ENCODE measurements at places on chromosomes 2 and 18.

GRCh38 chr2:6590442-6590841 lies 275.3 kb downstream of the CMPK2 start:
- no peak overlapping the region for H3K4me3 ChIP-seq
- H3K36me3 ChIP-seq, result no peaks in the 10 kb centered on the region
- H3K4me1 ChIP-seq, result no peaks in the 10 kb centered on the region
- no peaks in the 10 kb centered on the region for H3K27me3 ChIP-seq
- DNase-seq, result no peak

DNA sequence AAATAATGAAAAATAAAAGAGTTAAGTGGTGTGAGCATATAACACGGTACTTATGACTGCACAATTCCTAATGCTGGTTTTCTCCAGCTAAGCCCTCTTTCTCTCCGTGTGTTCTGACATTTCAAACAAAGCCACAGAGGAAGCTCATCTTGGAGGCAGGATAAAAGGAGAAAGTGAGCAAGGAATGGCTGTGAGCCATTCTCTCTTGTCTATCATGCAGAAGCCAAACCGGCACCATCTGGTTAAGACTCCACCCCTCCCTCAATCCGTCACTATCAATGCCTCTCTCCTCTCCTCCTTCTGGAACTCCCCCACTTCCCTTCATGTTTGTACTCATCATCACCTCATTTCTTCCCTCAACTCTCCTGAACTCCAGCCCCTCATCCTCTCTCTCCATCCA lies 210.4 kb downstream of the TMEM163 start:
- no peak overlapping the region for H3K4me3 ChIP-seq
- H3K36me3 ChIP-seq, result no peaks in the 10 kb centered on the region
- H3K4me1 ChIP-seq, result no peaks in the 10 kb centered on the region
- no peak for DNase-seq

GRCh38 chr2:86072271-86072858 lies 33.3 kb downstream of the POLR1A start:
- peaks cover 14% of the 10 kb centered on the region for H3K4me1 ChIP-seq
- H3K27me3 ChIP-seq, result no peaks in the 10 kb centered on the region
- peaks cover 59% of the 10 kb centered on the region for H3K36me3 ChIP-seq
- DNase-seq, result peak; percentile 80
- H3K4me3 ChIP-seq, result no peak overlapping the region

DNA sequence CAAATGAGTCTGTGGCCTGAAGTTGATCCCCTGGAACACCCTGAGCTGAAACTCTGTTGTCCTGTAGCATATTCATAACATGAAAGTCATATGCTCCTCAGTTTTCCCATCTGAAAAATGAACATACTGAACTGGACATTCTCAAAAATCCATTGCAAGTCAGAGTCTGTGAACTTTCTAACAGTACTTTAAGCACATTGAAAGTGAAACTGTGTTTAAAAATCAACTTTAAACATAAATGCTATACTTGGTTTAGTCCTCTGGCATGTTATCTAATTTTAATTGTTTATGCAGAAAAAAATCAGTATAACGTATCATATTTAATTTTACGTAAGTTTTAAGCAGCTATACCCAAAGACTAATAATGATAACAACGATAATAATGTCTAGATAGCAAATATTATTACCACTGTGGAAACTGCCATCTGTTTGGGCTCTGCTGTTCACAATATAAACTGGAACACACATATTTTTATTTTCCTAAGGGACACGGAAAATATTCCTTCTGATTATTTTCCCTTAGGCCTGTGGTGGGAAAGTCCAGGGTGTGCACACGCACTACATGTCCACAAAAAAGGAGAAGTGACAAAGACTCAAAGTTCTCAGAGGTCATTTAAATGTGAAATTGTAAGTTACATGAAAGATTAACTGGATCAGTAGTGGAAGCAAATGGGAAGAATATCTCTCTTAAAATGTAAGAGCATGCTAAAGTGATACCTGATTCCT lies 56.1 kb upstream of the TTN start:
- H3K4me3 ChIP-seq, result peak overlapping the region; percentile 28
- H3K36me3 ChIP-seq, result no peaks in the 10 kb centered on the region
- H3K4me1 ChIP-seq, result peaks cover 43% of the 10 kb centered on the region
- DNase-seq, result no peak
- H3K27ac ChIP-seq, result peak overlapping the region; percentile 92

GRCh38 chr2:162198239-162198638 lies 45.0 kb downstream of the FAP start:
- no peak overlapping the region for H3K27ac ChIP-seq
- H3K36me3 ChIP-seq, result peaks cover 39% of the 10 kb centered on the region
- DNase-seq, result no peak
- H3K4me3 ChIP-seq, result no peak overlapping the region
- no peaks in the 10 kb centered on the region for H3K4me1 ChIP-seq
- no peaks in the 10 kb centered on the region for H3K27me3 ChIP-seq

DNA sequence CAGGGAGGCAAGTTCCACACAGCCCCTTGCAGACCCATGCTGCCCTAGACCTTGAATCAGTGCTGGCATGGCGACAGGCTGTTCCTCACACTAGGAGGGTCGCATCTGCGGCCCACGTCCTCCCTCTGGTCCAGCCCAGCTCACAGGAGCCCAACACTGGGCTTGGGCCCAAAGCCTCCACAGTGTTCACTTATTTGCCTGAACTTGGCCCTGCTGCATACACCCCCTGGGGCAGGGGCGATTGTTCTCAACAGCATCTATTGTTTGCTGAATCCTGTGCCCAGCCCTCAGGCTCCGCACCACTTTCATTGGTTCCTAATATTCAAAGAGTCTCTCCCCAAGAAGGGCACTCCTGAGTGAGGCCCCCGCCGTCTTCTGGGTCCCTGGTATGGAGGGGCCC lies 90.7 kb downstream of the ZBTB7C start:
- DNase-seq, result no peak
- H3K27me3 ChIP-seq, result no peaks in the 10 kb centered on the region
- H3K4me3 ChIP-seq, result no peak overlapping the region
- peaks cover 4% of the 10 kb centered on the region for H3K4me1 ChIP-seq
- H3K27ac ChIP-seq, result no peak overlapping the region

GRCh38 chr2:122078451-122078850 lies 323.0 kb downstream of the TSN start:
- H3K36me3 ChIP-seq, result no peaks in the 10 kb centered on the region
- H3K4me1 ChIP-seq, result no peaks in the 10 kb centered on the region
- H3K27ac ChIP-seq, result no peak overlapping the region
- H3K4me3 ChIP-seq, result no peak overlapping the region
- H3K27me3 ChIP-seq, result no peaks in the 10 kb centered on the region

- no peaks in the 10 kb centered on the region for H3K4me1 ChIP-seq
- no peak overlapping the region for H3K4me3 ChIP-seq
- DNase-seq, result no peak
Measured at GRCh38 chr2:232901736-232902578, 31.9 kb downstream of the SNORC start.

DNA sequence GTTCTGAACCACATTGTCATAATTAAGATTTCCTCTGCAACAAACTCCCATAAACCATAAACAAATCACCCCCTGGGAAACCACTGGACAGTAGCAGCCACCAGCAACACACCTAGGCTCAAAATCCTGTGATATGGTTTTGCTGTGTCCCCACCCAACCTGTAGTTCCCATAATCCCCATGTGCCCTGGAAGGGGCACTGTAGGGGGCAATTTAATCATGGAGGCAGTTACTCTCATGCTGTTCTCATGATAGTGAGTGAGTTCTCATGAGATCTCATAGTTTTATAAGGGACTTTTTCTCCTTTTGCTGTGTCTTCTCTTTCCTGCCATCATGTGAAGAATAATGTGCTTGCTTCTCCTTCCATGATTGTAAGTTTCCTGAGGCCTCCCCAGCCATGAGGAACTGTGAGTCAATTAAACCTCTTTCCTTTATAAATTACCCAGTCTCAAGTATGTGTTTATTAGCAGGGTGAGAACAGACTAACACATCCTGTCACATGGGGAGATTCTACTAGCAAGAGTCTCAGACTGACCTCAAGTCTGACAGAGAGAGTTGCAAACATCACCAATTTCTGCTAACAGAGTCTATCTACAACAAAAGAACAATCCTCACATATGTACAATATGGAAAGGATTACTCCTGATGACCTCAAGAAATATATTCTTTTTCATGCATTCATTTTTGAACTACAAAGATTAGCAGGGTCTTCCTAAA lies 182.6 kb downstream of the GRB14 start:
- no peak for DNase-seq
- no peaks in the 10 kb centered on the region for H3K27me3 ChIP-seq
- no peaks in the 10 kb centered on the region for H3K36me3 ChIP-seq
- no peaks in the 10 kb centered on the region for H3K4me1 ChIP-seq

- peak overlapping the region; percentile 87 for H3K4me3 ChIP-seq
- H3K4me1 ChIP-seq, result peaks cover 45% of the 10 kb centered on the region
Measured at GRCh38 chr2:19899985-19900930, 1.5 kb downstream of the TTC32 start.

DNA sequence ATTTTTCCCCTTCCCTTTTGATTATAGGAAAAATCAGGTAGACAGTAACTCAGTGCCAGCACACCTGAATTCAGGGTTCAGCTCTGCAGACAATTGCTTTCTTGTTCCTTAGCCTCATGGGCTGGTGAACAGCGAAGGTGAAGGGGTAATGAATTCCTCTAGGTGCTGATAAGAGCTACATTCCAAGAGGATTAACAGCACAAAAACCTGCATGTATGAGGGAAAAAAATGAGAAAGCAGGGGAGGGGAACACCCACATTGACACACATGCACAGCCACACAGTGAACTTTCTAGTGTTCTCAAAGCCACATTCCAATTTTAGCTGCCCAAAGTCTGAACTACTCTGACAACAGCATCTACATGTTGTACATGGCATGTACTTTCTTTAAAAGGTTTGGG lies 46.1 kb downstream of the SPATS2L start:
- no peak overlapping the region for H3K4me3 ChIP-seq
- peak overlapping the region; percentile 11 for H3K27ac ChIP-seq
- H3K4me1 ChIP-seq, result peaks cover 6% of the 10 kb centered on the region
- H3K27me3 ChIP-seq, result no peaks in the 10 kb centered on the region
- no peaks in the 10 kb centered on the region for H3K36me3 ChIP-seq

DNA sequence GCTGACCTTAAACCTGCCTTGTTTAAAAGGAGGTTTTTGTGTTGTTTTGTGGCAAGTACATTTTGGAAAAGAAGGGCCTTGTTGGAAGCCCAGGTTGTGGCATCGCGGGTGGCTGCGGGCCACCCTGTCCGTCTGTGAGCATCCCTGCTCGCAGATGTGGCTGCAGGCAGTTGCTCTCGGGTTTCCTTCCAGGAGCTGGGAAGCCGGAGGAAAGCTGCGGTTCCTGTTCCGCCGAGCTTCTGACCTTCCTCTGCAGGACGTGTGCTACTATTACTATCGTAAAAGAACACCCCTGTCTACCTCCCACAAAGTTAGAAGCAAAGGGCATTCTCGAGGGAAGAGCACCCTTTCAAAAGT lies 766 bp downstream of the MFF start:
- peak overlapping the region; percentile 100 for H3K4me3 ChIP-seq
- H3K27me3 ChIP-seq, result no peaks in the 10 kb centered on the region
- peaks cover 10% of the 10 kb centered on the region for H3K4me1 ChIP-seq
- peaks cover under 1% of the 10 kb centered on the region for H3K36me3 ChIP-seq

GRCh38 chr2:204152616-204153015 lies 216.1 kb downstream of the ICOS start:
- H3K36me3 ChIP-seq, result no peaks in the 10 kb centered on the region
- peaks cover 4% of the 10 kb centered on the region for H3K27me3 ChIP-seq
- H3K4me3 ChIP-seq, result no peak overlapping the region
- no peak for DNase-seq

- no peaks in the 10 kb centered on the region for H3K27me3 ChIP-seq
- no peaks in the 10 kb centered on the region for H3K4me1 ChIP-seq
- H3K27ac ChIP-seq, result no peak overlapping the region
- no peak for DNase-seq
- no peaks in the 10 kb centered on the region for H3K36me3 ChIP-seq
- H3K4me3 ChIP-seq, result no peak overlapping the region
Measured at GRCh38 chr2:239818086-239818485, 207.1 kb downstream of the NDUFA10 start.

DNA sequence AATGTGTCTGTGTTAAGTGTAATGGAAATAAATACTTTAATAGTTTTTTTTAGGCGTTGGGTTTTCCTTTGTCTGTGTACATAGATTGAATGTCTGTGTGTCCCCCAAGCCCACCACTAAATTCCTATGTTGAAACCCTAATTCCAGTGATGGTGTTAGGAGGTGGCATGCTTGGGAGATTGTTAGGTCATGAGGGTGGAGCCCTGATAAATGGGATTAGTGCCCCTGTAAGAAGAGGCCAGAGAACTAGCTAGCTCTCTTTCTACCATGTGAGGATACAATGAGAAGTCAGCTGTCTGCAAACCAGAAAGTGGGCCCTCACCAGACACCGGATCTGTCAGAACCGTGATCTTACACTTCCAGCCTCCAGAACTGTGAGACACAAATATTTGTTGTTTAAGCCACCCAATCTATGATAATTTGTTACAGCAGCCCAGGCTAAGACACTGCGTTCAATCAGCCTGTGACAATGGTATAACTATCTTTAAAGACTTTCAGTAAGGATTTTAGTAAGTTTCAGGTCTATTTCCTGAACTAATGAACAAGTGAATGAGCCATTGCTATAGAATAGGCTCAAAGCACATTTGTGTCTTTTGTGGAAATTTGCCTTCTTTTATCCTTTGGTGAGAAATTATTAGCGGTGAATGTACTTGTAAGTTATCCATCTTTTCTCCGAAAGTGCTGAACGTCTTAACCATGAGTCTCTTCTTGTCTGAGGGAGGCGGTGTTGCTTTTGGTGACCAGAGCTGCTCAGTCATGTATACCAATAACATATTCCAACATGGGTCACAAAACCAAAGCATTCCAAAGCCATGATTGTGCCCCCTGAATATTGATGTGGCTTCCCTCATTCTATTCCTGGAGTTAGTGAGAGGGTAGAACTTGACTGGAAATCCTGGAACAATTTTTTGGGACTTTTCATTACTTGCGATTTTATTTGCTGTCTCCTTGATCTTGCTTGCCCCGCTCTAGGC lies 29.6 kb upstream of the IL1R1 start:
- peaks cover 30% of the 10 kb centered on the region for H3K4me1 ChIP-seq
- DNase-seq, result no peak
- H3K36me3 ChIP-seq, result no peaks in the 10 kb centered on the region
- H3K27ac ChIP-seq, result no peak overlapping the region
- H3K27me3 ChIP-seq, result no peaks in the 10 kb centered on the region
- no peak overlapping the region for H3K4me3 ChIP-seq

GRCh38 chr2:36322108-36322507 lies 33.5 kb upstream of the CRIM1 start:
- no peak overlapping the region for H3K4me3 ChIP-seq
- no peaks in the 10 kb centered on the region for H3K36me3 ChIP-seq
- no peak for DNase-seq
- H3K27me3 ChIP-seq, result no peaks in the 10 kb centered on the region
- H3K27ac ChIP-seq, result no peak overlapping the region

DNA sequence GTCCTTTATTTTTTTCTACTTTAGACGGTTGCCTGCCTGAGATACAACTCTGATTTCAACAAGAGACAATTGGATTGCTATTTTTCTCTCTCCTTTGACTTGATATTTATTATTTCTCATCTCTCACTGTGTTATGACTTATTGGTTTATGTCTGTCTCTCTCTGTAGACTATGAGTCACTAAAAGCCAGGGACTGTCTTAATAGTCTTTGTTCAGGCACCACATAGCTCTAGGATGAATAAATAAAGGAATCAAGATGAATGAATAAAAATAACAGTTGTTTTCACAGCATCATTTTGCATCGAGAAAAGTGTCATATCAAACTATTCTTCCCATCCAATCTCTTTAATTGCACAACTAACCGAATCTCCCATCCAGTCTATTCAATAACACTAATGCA lies 31.4 kb upstream of the CD28 start:
- no peaks in the 10 kb centered on the region for H3K27me3 ChIP-seq
- peak overlapping the region; percentile 56 for H3K27ac ChIP-seq
- no peak for DNase-seq
- H3K4me3 ChIP-seq, result no peak overlapping the region
- no peaks in the 10 kb centered on the region for H3K36me3 ChIP-seq

GRCh38 chr18:38494065-38494464 lies 928.5 kb upstream of the CELF4 start:
- DNase-seq, result no peak
- H3K36me3 ChIP-seq, result no peaks in the 10 kb centered on the region
- no peak overlapping the region for H3K4me3 ChIP-seq
- H3K4me1 ChIP-seq, result no peaks in the 10 kb centered on the region

Data from heart left ventricle (tissue), 16 donors.